Liver (tissue), 10 donors: ENCODE measurements at places on chromosomes 2 and 18. TPM values are rescaled to one million over a fixed set of nuclear protein-coding genes. Genes with fewer than 3 reads are reported as not detected.
A peak's percentile ranks its signal among the peaks of the same experiment; 100 is the strongest.

DNA sequence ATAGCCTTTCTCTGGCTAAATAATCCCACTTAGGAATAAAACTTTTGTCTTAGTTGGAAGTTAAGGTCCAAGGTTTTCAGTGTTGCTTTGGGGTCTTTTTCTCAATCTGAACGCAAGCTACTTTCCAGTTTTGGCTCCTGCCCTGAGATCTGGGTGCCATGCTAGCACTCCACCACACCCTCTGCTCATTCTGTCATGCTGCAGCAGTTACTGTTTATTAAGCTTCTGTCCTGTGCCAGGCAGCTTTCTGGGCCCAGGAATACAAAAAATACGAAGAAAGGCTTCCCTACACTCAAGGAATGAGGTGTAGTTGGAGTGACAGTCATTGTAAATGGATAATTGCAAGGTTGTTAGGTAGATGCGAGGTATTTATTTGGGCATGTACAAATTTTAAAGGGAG, 46.3 kb upstream of the RTN4 start:
- no peak for DNase-seq

GRCh38 chr2:85802354-85803103, 48.7 kb downstream of the ATOH8 start:
- no peak for DNase-seq

Gene POTEF
- not detected for total RNA-seq

GRCh38 chr2:124530203-124530602, 505.1 kb downstream of the CNTNAP5 start:
- DNase-seq, result no peak

DNA sequence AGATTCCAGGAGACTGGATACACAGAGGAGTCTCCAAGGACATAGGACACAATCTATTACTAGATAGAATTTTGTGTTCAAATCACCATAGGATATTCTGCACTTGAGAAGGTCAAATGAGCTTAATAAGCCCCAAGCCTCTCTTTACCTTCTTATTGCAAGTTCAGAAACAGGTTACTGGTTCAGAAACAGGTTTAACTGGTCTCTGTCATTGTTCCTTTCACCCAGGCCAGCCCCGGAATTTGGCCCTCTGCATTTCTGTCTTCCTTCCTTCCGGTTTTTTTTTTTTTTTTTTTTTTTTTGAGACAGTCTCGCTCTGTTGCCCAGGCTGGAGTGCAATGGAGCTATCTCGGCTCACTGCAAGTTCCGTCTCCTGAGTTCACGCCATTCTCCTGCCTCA, 700.2 kb downstream of the EPHA4 start:
- DNase-seq, result no peak

Gene NR4A2
- total RNA-seq, result 0.08 TPM

Gene TXNDC2
- under 0.01 TPM for total RNA-seq

DNA sequence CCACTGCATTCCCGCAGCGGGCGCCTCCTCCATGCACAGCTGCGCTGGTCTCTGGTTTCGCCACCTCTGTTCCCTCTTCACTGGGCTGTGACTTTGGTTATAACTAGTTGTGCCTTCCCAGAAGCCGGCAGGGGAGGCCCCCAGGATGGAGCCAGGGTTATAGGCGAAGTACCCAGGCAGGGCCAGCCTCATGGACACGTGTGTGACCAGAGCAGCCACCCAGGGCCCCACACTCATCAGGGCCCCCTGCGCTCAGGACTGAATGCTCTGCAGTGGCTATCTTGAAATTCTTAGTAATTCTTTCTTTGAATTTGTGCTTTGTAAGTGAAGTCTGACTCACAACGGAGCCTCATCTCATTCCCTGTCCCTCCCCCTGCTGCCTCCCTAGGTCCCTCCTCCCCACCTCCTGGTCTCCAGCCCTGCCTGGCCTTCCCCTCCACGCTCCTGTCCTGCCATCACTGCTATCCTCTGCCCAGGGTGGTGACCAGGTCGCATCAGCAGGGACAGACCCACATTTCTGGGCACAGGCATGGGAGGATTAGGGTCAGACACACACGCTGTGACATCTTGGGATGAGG, 38.1 kb upstream of the LBH start:
- no peak for DNase-seq

Gene RAD51AP2
- total RNA-seq, result 0.14 TPM

Gene ITPRID2
- 145 TPM for total RNA-seq

GRCh38 chr2:54809819-54810218, 86.4 kb downstream of the EML6 start:
- DNase-seq, result no peak

Gene PRSS56
- total RNA-seq, result not detected

GRCh38 chr2:74872389-74872836, 38.5 kb downstream of the HK2 start:
- no peak for DNase-seq

Gene LOXHD1
- total RNA-seq, result 0.09 TPM

DNA sequence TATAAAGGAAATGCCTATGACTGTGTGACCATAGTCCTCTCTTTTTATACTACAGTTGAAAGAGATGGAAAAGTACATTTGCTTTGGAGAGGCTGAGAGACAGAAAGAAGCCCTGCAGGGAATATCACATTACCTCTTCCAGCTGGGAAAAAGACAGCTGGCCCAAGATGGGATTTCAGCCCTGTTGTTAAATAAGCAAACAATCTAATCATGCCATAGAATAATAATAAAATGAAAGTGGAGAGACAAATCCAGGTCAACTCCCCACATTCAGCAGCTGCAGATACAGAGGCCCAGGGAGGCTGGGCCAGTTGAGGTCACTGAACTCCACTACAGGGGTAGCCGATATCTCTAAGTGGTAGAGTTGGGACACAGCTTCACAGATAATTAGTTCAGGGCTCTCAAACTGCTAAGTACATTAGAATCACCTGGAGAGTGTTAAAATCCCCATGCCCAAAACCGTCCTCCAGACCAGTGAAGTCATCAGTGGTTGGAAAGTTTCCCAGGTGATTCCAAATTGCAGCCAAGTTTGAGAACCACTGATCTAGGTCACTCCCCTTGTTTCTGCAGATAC, 81.9 kb downstream of the MOGAT1 start:
- DNase-seq, result no peak

GRCh38 chr2:27627963-27628766, 647 bp downstream of the CCDC121 start:
- DNase-seq, result peak; percentile 43

GRCh38 chr2:20611077-20611843, 39.6 kb downstream of the HS1BP3 start:
- DNase-seq, result peak; percentile 59

DNA sequence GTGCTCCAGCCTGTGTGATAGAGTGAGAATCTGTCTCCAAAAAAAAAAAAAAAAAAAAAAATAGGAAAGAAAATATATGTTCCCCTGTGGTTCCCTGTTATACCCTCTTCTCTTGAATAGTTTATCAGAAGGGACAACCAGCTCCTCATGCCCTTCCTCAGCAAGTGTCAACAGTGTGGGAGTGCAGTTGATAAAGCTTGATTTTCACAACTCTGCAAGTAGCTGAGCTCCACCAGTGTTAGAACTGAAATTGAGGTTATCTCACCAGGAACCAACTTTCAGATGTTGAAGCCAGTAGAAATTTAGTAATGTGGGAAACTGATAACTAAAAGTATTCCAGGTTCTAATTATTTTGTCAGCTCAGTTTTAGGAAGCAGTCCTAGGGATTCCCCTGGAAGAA, 25.1 kb downstream of the NEDD4L start:
- no peak for DNase-seq

DNA sequence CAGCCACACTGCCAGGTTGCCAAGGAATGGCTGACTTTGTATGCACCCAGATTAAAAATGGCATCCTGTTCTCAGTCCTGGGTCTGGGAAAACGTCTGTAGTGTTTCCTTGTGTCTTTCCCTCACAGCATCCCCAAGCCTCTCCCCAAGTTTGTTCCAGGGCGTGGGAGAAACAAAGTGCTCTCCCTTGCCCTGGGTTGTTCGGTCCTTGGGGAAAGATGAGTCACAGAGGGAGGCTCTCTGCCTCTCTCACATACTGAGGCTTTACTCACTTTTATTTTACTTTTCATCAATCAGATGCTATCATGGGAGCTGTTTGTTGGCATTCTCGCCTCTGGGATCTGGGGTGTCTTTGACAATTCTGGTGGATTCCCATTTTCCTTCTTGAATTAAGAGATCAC, 492.3 kb downstream of the XIRP2 start:
- no peak for DNase-seq

DNA sequence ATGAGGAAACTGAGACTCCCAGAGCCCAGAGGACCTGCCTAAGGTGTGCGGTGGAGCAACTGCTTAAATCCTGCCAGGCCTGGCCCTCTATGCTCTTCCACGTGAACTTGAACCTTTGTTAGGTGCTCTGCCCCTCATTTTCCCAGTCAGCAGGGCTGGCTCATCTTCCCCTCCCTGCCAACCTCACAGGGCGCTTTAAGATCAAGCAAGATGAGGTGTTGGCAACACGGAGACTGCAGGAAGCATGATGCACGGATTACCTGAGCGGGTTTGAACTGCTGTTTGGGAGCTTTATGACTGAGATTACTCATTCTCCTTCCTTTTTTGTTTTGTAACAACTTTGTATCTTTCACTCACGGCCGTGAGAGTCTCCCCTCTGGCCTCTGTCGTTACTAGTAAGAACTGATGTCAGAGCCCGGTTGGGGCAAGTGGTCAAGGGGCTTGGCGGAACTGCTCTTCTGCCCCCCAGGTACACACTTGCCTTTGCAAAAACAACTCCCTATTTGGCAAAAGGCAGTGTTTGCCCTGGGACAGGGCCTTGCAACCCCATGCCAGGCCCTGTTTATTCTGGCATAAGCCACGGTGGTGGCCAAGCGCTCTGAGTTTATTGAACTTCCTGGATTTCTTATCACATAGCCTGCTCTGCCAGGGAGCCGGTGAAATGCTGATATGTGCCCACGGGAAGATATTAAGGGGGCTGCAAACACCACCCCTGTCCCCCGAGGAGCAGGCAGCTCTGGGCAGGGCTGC, 127.8 kb downstream of the INHBB start:
- DNase-seq, result no peak

- no peak for DNase-seq
Measured at GRCh38 chr18:67583621-67584020, 67.1 kb upstream of the DSEL start.

Gene MATN3
- 0.08 TPM for total RNA-seq

Gene ZEB2
- 39.6 TPM for total RNA-seq

DNA sequence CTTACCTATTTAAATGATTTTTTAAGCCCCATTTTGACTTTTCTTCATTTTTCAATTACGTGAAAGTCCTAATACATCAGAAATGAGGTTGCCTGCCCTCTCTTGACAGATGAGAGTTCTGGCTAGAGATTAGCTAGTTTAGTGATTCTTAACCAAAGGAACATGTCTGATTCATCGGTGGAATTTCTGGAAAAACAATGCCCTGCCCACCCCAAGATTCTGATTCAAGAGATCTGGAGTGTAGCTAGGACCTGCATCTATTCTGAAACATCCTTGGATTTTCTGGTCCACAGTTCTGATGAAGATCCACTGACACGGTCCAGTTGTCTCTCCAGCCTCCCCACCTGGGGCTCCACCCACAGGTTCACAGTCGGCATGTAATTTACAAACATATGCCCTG, 111.2 kb downstream of the KLF7 start:
- DNase-seq, result no peak

DNA sequence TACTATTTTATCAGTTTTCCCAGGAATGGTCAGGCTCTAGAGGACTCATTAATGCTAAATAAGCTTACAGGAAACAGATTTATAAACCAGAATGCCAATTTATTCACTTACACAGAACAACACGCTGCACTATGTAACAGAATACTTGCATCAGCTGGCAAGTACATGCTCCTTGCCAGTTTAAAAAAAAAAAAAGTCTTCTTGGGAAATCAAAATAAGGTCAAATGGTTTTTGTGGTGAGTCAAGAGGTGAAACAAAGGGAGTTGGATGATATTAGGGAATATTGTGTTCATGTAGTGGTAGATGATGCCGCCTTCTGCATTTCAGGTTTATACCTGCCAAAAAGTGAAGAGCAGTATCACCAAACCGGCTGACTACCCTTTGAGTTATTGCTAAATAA, 1322.1 kb upstream of the ZEB2 start:
- DNase-seq, result no peak

DNA sequence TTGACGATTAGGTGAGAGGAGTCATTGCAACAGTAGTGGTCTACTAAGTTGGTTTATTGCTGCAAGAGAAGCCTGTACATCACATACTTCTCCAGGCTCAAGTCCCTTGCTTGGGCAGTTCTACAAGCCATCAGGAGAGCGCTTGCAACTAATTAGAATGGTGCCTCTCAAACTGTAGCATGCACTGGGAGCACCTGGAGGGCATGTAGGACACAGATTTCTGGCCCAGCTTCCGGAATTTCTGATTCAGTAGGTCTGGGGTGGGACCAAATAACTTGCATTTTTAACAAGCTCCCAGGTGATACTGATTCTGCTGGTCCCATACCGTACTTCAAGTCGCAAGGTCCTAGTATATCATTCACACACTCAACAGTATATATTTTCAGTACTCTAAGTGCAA, 34.5 kb upstream of the CCDC88A start:
- no peak for DNase-seq

Gene ABCG5
- 15.4 TPM for total RNA-seq

Gene UGT1A8
- total RNA-seq, result not detected

Gene LINC00305
- 0.84 TPM for total RNA-seq

DNA sequence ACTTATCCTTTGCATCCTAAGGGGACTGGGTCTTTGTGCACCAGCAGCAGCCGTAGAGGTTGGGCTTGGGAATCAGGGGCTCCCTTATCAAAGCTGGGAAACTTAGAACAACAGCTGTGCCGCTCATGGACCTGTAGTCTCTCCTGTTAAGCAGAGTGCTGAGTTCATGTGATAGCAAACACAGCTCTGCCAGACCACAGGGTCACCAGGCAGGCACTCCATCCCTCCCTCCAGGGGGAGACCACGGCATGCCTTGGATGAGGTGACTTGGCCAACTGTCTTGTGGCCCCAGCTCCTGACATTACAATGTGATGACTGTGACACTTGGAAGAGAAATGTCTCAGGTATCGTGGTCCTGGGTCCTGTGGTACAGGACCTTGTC, 60.0 kb downstream of the DGKD start:
- DNase-seq, result no peak

DNA sequence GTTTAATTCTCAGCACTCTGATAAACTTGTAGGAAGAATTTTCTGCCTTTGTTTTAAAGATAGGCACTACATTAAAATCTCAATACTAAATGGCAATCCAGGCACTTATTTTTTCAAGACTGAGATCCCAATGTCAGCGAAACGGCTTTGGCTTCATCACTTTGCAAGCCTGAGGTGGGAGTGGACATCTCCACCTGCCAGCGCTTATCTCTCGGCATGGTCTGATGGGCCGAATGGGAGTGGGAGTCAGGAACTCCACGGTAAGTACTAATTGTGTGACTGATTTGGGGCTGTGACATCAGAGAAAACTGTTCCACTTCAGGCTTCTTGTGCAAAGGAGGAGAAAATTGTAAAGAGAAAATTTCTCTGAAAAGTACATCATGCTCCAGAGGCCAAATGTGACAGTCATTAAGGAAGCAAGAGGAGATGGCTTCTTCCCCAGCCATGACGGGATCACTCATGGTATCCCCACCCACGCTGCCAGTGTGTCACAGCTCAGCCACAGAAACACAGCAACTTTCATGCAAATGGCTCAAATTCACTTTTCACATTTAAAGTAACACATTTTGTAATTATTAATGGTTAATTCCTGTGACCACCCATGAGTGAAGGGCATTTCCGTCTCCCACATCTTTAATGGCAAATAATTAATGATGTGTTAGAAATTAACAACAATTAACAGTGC, 385.5 kb upstream of the HNRNPA3 start:
- no peak for DNase-seq

- DNase-seq, result no peak
Measured at GRCh38 chr2:238093181-238094140, 6.7 kb upstream of the ESPNL start.

- no peak for DNase-seq
Measured at GRCh38 chr2:72181616-72182015, 34.0 kb upstream of the CYP26B1 start.

GRCh38 chr18:31356025-31356424, 20.6 kb upstream of the DSG4 start:
- DNase-seq, result no peak
